ENCODE measurements at places on chromosomes 16 and 17.

GRCh38 chr16:16033208-16033717 lies 83.8 kb downstream of the ABCC1 start:
- DNase-seq = no peak

- no peak for DNase-seq
Observed at GRCh38 chr16:20878682-20879147, 21.4 kb downstream of the DCUN1D3 start.

DNA sequence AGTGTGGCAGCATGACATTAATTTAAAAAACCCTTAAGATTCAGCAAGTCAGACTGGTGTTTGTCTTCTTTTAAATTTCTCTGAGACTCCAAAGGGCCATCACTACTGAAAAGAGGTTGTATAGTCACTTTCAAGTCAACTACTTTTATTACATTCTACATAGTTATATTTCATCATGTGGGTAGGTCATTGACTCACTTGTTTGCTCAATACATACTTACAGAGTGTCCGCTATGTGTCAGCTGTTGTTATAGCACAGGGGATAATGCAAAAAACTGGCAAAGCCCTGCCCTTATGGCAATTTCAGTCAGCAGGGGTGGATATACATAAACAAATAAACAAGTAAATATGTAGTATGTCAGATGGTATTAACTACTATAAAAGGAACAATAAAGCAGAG lies 2.5 kb upstream of the MYH4 start:
- no peak for DNase-seq

DNA sequence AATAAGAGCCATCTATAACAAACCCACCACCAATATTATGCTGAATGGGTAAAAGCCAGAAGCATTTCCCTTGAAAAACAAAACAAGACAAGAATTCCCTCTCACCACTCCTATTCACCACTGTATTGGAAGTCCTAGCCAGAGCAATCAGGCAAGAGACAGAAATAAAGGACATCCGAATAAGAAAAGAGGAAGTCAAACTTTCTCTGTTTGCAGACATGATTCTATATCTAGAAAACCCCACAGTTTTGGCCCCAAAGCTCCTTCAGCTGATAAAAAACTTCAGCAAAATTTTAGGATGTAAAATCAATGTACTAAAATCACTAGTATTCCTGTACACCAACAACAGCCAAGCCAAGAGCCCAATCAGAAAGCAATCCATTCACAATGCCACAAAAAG lies 271.8 kb upstream of the AXIN2 start:
- no peak for DNase-seq

DNA sequence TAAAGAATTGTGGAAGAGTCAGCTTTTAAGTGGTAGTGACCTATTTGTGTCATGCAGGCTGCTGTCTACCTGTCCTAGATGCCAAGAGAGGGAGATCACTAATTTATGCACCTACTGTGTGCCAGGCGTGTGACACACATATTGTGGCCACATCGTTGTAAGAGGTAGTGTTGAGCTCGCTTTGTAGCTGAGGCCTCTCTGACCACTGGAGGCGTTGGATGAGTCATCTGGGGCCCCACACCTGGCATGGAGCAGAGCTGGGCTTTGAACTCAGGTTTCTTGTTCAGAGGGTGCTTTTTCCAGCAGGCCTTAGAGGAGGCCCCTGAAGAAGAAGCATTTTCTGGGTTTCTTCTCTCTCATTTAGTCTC lies 52.3 kb upstream of the LGALS9 start:
- no peak for DNase-seq

- no peak for DNase-seq
Observed at GRCh38 chr17:59778996-59779395, 71.5 kb downstream of the VMP1 start.

DNA sequence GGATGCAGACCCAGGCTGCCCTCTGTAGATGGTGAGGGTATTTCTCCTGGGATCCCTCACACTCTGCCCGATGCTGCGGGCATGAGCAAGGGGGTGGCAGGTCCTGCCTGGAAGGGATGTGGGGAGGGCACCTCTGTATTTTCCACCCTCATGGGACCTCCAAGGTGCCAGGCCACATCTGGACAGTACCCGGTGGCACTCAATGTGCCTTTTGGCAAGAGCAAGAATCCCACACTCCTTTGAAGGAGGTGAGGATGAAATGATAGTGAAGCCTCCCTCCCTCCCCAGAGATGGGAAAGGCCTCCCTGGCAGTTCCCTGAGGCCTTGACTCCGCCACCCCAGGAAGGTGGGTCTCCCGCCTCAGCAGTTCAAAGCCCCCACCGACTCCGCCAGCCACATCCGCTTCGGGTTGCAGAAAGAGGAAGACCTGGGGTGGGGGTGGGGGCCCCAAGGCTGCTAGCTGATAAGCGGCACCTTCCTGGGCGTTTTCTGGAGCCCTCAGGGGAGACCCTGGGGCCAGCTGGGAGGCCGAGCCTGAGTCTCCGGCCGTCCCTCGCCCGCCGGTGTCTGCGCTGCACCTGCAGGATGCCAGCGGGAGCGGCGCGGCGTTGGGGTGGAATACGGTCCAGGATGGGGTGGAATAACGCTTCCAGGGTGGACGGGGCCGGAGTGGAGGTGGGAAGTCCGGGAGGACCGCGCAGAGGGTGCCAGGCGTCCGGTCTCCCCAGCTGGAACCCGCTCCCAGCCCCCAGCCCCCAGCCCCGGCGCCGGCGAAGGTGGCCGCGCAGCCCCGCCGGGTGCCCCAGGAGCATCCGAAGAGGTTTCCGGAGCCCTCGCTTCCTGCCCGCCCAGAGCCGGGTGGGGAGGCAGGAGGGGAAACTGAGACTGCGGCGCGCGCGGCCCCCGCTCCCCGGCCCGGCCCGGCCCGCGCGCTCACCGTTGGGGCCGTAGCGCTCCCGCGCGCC lies 718 bp downstream of the ATP2A3 start:
- DNase-seq = no peak

Data from COLO829 (cell line).